ENCODE measurements at places on chromosomes 5 and 9.

DNA sequence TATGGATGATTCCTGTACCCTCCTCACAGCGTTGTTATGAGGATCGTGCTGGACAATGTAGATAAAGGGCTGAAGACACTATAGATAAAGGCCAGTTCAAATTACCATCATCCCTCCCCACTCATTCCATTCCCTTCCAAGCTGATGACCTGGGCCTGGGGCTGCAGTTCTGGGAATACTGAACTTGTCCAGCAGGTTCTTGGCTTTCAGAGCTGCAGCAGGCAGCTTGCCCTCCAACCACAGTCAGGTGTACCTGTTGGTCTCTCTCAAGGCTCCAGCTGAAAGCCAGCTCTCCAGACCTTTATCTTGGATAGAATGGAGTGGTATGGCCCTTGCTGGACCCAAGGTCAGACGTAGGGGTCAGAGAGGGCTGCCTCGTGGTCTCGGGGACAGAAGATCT is 92.5 kb downstream of the PCDH1 start:
- DNase-seq, result no peak

DNA sequence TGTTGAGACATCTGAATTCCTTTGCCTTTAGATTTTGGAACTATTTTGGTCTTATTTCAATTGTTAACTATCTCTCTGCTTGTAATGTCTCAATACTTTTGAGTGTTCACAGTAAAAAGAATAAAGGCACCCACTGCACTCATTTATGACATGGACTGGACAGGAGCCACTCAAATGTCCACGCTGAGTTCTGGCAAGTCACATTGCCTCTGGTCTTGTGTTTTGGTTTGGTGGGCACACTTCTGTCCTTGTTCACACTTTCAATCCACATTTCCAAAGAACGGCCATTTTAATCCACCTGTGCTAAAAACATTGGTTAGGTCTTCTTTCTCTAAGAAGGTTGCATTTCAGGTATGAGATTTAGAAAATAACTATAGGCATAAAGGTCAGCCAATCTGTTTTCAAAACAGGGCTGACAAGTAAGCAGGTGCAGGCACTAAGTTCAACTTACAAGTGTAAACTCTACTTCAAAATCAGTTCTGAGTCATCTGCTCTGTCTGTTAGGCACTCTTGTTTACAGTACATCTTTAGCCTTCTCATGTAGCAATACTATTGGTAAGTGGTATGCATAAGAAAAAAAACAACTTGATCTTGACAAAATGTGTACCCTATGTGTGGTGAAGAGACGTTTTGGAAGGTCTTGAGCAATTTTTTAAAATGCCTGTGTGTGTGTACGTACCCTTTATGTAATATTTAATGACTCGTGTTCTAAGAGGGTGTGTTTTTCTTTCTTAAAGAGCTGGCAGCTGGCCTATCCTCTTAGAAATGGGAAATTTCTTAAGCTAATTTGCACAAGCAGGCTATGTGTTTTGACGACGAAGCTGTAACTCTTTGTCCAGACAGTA is 31.5 kb upstream of the ZFAND5 start:
- no peak for DNase-seq

- DNase-seq, result no peak
These were observed 130.9 kb downstream of the EFNA5 start for GRCh38 chr5:107539726-107540330.

DNA sequence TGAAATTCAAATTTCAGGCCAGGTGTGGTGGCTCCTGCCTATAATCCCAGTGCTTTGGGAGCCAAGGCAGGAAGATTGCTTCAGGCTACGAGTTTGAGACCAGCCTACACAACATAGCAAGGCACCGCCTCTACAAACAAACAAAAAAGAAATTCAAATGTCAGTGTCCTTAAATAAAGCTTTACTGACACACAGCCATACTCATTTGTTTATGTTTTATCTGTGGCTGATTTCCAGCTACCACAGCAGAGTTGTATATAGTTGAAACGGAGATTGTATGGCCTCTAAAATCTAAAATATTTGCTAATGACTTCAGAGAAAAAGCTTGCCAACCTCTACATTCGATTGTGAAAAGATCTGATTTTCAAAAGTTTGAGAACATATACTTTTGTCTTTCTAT is 15.4 kb downstream of the SHLD3 start:
- DNase-seq, result no peak

DNA sequence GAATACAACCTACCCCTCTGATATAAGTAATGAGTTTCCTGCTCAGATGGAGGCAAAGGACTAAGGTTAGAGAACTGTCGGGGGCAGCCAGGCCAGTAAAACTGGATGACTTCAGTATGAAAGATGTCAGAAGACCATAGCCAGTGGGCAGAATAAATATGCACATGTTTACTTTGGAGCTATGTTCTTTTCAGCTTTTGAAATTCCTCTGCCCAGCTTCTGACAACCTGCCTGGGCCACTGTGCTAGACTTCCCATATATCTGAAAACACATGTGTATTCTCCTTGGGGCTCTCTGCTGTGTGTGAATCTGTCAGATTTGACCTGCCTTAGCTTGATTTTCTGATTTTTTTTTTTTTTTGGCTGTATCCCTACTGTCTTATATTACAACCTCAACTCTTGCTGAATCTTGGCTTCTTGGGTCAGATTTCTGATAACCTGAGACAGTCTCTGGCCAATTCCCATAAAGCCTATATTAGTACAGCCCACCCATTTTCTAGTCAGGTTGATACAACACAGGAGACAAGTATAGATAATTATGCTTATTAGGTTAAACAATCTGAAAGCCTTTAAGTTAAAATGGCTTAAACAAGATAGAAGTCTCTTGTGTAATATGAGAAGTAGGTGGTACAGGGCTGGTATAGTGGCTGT is 76.6 kb upstream of the PRLR start:
- DNase-seq, result no peak

GRCh38 chr5:4855880-4856279 is 284.2 kb upstream of the ADAMTS16 start:
- DNase-seq, result no peak

DNA sequence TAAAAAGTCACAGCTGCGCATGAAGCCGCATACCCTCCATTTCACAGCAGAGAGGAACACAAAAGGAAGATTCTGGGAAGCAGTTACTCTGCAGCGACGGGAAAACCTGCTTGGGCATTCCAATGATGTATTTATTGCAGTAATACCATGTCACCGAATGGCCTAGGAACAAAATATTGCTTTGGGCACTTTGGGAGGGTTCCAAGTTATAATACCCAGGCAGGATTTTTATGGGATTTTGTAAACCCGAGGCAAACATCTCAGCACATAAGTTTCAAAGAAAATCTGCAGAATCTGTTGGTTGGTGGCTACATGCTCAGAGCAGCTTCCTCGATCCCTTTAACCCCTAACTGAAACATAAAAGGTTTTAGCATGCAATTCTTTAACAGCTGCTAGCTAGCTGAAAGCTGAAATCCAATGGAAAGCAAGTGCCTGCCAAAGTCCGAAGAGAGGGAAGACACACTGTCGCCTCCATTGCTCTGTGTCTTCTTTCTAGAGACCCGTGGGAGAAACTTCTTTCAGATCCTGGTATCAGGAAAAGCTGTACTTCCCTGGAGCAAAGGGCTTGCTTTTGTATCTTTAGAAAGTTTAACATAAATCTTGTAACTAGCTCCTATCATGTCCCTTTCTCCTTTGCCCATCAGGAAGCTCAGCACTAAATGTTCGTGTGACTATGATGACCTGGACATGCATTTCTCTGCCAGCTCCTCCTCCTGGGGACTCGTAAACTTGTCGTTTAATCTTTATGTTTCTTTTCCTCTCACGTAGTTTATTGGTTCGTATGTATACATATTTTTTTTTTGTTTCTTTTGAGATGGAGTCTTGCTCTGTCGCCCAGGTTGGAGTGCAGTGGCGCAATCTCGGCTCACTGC is 195.0 kb downstream of the MAPKAP1 start:
- DNase-seq, result no peak

- no peak for DNase-seq
These were observed 43.6 kb upstream of the FBXW11 start for GRCh38 chr5:172050080-172050479.

DNA sequence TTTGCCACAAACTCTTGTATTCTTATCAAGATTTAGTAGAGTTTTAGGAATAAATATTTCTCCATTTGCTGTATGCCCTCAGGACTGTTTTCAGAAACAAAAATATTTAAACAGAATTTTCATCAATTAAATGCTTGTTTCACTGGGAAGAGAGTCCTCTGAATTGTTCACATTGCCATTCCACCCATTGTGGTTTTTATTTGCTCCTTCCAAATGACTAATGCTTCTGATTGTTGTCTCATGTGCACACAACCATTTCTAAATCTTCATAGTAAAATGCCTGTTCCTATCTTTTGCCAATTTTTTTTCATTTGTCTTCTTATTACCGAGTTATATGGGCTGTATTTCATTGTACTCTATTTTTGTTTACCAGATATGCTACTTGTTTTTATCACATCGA is 10.6 kb downstream of the MARCOL start:
- DNase-seq, result no peak

- no peak for DNase-seq
These were observed 54.4 kb downstream of the MRPL36 start for GRCh38 chr5:1745123-1745795.

GRCh38 chr5:85512896-85513295 is 1104.8 kb upstream of the COX7C start:
- DNase-seq, result no peak

GRCh38 chr5:155313518-155313917 is 300.0 kb downstream of the KIF4B start:
- no peak for DNase-seq

DNA sequence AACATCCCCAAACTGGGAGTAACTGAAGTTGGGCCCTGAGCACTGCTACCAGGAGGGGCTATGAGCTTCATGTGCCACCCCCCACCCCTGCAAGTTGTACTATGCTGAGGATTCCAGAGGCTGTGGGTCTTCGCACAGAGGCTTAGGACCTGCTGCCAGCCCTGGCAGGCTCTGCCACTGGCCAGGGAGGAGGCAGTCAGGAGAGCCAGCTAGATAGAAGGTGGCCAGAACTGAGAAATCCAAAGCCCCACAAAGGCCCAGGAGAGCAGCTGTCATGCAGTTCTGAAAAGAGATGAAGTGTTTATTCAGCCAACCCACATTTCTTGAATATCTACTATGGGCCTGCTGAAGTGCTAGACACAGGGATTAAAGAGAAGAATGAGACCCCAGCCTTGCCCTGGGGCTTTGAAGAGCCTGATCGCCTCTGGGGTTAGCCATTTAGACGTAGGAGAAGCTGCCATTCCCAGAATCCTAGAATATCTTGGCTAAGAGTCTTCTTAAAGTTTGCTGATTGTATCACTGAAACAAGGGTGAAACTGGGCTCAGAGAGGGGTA is 1.4 kb downstream of the ALAD start:
- no peak for DNase-seq

- no peak for DNase-seq
These were observed 209.1 kb upstream of the TUT7 start for GRCh38 chr9:86563350-86563749.

DNA sequence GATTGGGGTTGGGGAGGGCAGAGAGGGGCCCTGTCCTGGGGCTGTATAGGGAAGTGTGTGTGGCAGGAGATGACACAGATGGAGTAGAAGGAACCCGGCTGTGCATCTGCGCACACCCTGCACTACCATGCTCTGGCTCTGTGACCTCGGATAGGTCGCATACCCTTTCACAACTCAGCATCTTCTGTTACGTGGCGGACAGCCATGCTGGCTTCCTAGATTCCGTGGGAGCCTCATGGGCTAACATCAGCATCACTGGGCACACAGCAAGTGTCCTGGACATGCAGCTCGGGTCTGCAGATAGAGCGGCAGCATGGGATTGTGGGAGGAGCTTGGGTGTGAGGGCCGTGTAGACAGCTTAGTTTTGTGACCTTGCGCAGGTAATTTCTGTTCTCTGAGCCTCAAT is 9.2 kb downstream of the ARPC5L start:
- DNase-seq, result no peak

GRCh38 chr5:100950985-100951384 is 47.9 kb upstream of the ST8SIA4 start:
- DNase-seq, result no peak

- DNase-seq, result no peak
These were observed 581.4 kb downstream of the RAB3C start for GRCh38 chr5:59164041-59164830.

DNA sequence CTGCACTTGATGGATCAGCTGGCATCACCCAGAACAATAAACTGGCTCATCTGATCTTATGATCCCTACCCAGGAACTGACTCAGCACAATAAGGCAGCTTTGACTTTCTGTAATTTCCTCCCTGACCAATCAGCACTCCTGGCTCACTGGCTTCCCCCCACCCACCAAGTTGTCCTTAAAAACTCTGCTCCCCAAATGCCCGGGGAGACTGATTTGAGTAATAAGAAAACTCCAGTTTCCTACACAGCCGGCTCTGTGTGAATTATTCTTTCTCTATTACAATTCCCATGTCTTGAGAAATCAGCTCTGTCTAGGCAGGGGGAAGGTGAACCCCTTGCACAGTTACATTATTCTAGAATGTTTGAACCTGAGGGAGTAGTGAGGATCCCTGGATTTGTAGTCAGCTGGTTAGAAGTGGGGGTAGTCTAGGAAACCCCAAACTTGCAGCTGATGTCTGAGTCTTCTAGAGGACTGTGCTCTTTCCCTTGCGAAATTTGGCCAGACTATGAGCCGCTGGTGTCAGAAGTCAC is 111.7 kb upstream of the NEK6 start:
- no peak for DNase-seq

DNA sequence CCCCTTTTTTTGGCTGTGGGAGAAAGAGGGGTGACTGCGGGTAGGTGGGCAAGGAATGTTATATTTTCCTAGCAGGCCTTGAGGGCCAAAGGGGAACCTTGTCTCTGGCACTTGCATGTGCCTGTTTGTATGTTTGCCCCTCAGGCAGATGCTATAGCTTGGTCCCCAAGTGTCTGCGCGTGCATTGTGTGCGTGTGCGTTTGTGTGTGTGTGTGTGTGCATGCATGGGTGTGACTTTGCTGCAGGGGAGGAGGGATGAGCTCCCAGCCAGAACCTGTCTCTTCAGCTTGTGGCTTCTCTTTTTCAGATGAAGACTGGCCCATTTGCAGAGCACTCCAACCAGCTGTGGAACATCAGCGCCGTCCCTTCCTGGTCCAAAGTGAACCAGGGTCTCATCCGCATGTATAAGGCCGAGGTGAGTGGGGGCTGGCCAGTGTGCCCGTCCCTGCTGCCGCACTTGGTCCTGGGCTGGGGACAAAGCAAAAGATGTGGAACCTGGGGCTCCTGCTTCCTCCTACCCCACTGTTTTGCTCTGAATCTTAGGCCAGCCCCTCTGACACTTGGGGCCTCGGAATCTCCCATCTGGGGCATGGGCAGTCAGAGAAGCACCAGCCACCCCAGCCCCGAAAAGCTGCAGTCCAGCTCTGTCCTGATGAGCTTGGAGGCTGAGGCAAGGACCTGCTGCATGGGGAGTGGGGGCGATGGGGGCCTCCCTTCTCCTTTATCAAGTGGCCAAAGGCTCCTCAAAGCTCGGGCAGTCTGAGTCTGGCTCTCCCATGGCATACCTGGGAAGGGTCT is 31.1 kb downstream of the PTPA start:
- DNase-seq, result no peak

- no peak for DNase-seq
These were observed 421.4 kb upstream of the DAB2 start for GRCh38 chr5:39846144-39846543.

- no peak for DNase-seq
These were observed 149.7 kb upstream of the IRX4 start for GRCh38 chr5:2032432-2032831.

All from stimulated activated CD8-positive, alpha-beta memory T cell treated with anti-CD3 and anti-CD28 coated beads, Interleukin-7, amount 100 ng/mL, for 24 hours (primary cell).